Astrocyte (in vitro differentiated cells and primary cell): ENCODE measurements at places on chromosomes 2 and 18. TPM values are rescaled to one million over a fixed set of nuclear protein-coding genes. Genes with fewer than 3 reads are reported as not detected.

The FEV gene
- total RNA-seq, result not detected in 2 replicates

GRCh38 chr2:21939967-21940366, 816.2 kb downstream of the TDRD15 start:
- no peaks in the 10 kb centered on the region for H3K36me3 ChIP-seq
- H3K27ac ChIP-seq, result no peak overlapping the region
- DNase-seq, result no peak
- H3K4me1 ChIP-seq, result no peaks in the 10 kb centered on the region
- no peak overlapping the region for H3K4me3 ChIP-seq
- H3K27me3 ChIP-seq, result no peaks in the 10 kb centered on the region

GRCh38 chr2:232981356-232981755, 31.7 kb downstream of the NGEF start:
- H3K4me3 ChIP-seq, result no peak overlapping the region
- no peaks in the 10 kb centered on the region for H3K27me3 ChIP-seq
- no peak overlapping the region for H3K27ac ChIP-seq
- no peaks in the 10 kb centered on the region for H3K36me3 ChIP-seq
- H3K4me1 ChIP-seq, result peaks cover 14% of the 10 kb centered on the region

The SAG gene
- not detected in 2 replicates for total RNA-seq

GRCh38 chr2:230809677-230810251, 55.0 kb upstream of the ITM2C start:
- peaks cover 30% of the 10 kb centered on the region for H3K36me3 ChIP-seq
- no peak overlapping the region for H3K27ac ChIP-seq
- H3K4me1 ChIP-seq, result no peaks in the 10 kb centered on the region
- no peak overlapping the region for H3K4me3 ChIP-seq
- H3K27me3 ChIP-seq, result no peaks in the 10 kb centered on the region
- no peak for DNase-seq

DNA sequence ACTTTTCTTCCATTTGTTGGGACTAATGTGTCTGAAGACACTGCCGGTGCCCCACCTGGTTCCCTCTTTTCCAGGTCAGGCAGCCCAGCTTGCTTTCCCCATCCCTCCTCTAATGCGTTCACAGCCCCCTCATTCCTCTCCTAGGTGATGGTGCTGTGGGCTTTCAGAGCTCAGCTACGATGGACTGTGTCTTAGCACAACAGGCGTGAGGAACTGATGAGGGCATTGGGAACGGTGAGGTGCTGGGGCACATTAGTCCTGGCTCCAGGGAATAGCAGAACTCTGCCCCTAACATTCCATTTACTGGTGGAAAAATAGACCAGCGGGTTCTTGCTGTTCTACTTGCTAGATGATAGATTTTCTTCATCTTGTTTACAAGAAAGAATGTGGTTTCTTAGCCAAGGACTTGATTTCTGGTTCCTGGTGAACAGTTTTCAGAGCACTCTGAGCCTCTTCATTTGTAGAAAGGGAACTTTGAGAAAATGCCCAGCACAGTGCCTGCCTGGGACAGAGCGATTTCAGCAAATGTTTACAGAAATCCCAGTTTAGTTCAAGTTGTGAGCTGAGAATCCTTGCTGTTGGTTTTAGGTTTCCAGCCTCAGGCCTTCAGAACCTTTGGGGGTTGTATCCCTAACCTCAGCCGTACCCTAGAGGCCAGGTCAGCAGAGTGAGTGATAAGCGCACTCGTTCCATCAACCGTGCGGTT, 42.5 kb downstream of the LDLRAD4 start:
- no peak for DNase-seq
- no peaks in the 10 kb centered on the region for H3K36me3 ChIP-seq
- peaks cover 5% of the 10 kb centered on the region for H3K4me1 ChIP-seq
- H3K27ac ChIP-seq, result no peak overlapping the region
- no peaks in the 10 kb centered on the region for H3K27me3 ChIP-seq
- no peak overlapping the region for H3K4me3 ChIP-seq

DNA sequence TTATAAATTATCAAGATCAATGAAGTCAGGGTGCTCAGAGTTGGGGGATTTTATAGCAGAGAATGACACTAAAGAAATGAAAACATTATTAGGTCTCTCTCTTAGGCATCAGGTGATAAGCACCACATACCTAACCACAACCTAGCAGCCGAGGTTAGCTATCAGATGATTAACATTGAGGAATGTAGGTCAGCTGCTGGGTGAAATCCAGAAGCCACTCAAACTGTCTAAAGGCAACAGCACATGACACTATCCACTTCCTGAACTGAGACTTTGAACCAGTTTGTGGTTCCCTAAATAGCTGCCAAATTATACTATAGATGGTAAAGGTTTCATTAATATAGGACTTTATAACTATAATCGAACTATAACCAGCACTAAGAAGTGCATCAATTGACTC, 4.7 kb downstream of the EPG5 start:
- no peaks in the 10 kb centered on the region for H3K36me3 ChIP-seq
- peak overlapping the region; percentile 81 for H3K27ac ChIP-seq
- peak; percentile 94 for DNase-seq
- no peaks in the 10 kb centered on the region for H3K27me3 ChIP-seq

GRCh38 chr2:95053543-95053942, 28.0 kb downstream of the MAL start:
- H3K4me3 ChIP-seq, result no peak overlapping the region
- H3K27me3 ChIP-seq, result peaks cover 2% of the 10 kb centered on the region
- no peak for DNase-seq
- peaks cover 11% of the 10 kb centered on the region for H3K4me1 ChIP-seq
- no peak overlapping the region for H3K27ac ChIP-seq
- H3K36me3 ChIP-seq, result no peaks in the 10 kb centered on the region

DNA sequence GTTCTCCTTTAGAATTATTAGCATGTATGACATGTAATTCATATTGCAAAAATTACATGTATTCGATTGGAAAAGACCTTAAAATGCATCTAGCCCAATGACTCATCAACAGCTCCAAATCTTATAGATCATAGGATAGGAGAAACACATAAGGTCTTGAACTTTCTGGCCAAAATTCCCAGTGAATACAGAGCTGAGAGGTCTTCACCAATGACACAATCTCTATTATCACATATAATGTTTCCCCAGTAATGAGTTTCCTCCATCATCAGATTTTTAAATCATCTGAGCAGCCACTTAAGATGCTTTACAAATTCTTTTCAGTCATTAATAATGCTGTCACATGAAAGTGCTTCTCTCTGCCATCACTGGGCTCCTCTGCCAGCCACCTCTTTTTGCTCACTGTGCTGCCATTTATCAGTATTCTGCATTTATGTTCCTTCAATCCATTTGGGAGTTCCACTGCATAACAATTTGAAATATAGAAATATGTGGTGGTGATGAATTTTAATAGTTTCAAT, 804.9 kb downstream of the SUCLG1 start:
- H3K27me3 ChIP-seq, result no peaks in the 10 kb centered on the region
- no peaks in the 10 kb centered on the region for H3K4me1 ChIP-seq
- H3K36me3 ChIP-seq, result no peaks in the 10 kb centered on the region
- no peak overlapping the region for H3K27ac ChIP-seq
- no peak for DNase-seq
- no peak overlapping the region for H3K4me3 ChIP-seq

- H3K36me3 ChIP-seq, result no peaks in the 10 kb centered on the region
- no peaks in the 10 kb centered on the region for H3K27me3 ChIP-seq
- DNase-seq, result no peak
- no peak overlapping the region for H3K4me3 ChIP-seq
- H3K4me1 ChIP-seq, result no peaks in the 10 kb centered on the region
- H3K27ac ChIP-seq, result no peak overlapping the region
These were observed 261.2 kb downstream of the SUCLG1 start for GRCh38 chr2:84197901-84198300.

The ASB18 gene
- total RNA-seq, result not detected in 2 replicates

The FABP1 gene
- not detected in 2 replicates for total RNA-seq

The GPR35 gene
- 0.72 and 0.82 TPM in 2 replicates for total RNA-seq

DNA sequence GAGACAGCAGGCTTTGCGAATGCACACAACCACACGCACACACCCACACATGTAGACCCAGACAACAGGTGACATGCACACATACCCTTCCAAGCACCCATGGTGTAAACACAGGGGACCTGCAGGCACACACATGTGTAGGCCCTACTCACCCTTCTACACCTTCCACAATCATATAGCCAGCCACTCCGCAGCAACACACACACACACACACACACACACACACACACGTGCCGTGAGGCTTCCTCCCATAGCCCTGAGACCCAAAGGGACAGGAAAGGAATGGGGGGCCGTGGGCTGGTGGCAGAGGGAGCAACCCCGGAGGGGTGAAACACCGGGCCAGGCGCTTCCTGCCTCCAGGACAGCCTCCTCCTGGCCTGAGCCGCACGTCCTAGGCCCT, 37.4 kb downstream of the BIN1 start:
- H3K27me3 ChIP-seq, result no peaks in the 10 kb centered on the region
- H3K4me1 ChIP-seq, result peaks cover 19% of the 10 kb centered on the region
- H3K36me3 ChIP-seq, result no peaks in the 10 kb centered on the region
- DNase-seq, result no peak
- no peak overlapping the region for H3K27ac ChIP-seq

The CRYBA2 gene
- total RNA-seq, result not detected in 2 replicates

- H3K4me3 ChIP-seq, result no peak overlapping the region
- no peaks in the 10 kb centered on the region for H3K36me3 ChIP-seq
- no peak for DNase-seq
- no peak overlapping the region for H3K27ac ChIP-seq
These were observed 378.3 kb downstream of the MTX2 start for GRCh38 chr2:176647325-176648165.

The ANKRD62 gene
- not detected in 2 replicates for total RNA-seq

DNA sequence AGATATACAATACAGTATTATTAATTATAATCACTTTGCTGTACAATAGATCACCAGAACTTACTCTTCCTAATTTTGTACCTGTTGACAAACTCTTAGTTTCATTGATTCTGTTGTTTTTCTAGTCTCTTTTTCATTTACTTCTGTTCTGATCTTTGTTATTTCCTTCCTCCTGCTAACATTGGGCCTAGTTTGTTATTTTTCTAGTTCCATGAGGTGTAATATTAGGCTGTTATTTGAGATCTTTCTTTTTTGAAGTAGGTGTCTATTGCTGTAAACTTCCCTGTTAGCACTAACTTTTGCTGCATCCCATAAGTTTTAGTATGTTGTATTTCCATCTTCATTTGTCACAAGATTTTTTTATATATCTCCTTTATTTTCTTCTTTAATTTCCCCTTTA, 55.1 kb downstream of the LIMS1 start:
- no peaks in the 10 kb centered on the region for H3K36me3 ChIP-seq
- DNase-seq, result no peak
- no peaks in the 10 kb centered on the region for H3K27me3 ChIP-seq
- no peak overlapping the region for H3K4me3 ChIP-seq

DNA sequence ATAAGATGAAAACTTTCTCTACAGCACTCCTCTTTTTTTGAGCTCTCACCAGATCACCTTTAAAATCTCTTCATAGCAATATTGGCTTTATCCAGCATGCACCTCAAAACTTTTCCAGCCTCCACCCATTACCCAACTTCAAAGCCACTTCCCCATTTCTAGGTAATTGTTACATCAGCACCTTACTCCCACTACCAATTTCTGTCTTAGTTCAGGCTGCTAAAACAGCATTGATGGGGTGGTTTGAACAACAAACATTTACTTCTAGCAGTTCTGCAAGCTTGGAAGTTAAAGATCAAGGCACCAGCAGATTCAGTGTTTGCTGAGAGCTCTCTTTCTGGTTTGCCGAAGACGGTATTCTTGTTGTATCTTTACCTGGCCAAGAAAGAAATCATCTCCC, 114.0 kb upstream of the SLC39A10 start:
- H3K4me1 ChIP-seq, result peaks cover 4% of the 10 kb centered on the region
- DNase-seq, result no peak
- no peak overlapping the region for H3K4me3 ChIP-seq
- H3K27ac ChIP-seq, result no peak overlapping the region

The FAHD2B gene
- 4.3 and 5.7 TPM in 2 replicates for total RNA-seq

- no peaks in the 10 kb centered on the region for H3K27me3 ChIP-seq
- H3K27ac ChIP-seq, result no peak overlapping the region
- H3K36me3 ChIP-seq, result no peaks in the 10 kb centered on the region
- H3K4me1 ChIP-seq, result peaks cover 14% of the 10 kb centered on the region
- DNase-seq, result peak; percentile 77
These were observed 309.1 kb upstream of the COL3A1 start for GRCh38 chr2:188664951-188665595.

The CD207 gene
- total RNA-seq, result not detected in 2 replicates

DNA sequence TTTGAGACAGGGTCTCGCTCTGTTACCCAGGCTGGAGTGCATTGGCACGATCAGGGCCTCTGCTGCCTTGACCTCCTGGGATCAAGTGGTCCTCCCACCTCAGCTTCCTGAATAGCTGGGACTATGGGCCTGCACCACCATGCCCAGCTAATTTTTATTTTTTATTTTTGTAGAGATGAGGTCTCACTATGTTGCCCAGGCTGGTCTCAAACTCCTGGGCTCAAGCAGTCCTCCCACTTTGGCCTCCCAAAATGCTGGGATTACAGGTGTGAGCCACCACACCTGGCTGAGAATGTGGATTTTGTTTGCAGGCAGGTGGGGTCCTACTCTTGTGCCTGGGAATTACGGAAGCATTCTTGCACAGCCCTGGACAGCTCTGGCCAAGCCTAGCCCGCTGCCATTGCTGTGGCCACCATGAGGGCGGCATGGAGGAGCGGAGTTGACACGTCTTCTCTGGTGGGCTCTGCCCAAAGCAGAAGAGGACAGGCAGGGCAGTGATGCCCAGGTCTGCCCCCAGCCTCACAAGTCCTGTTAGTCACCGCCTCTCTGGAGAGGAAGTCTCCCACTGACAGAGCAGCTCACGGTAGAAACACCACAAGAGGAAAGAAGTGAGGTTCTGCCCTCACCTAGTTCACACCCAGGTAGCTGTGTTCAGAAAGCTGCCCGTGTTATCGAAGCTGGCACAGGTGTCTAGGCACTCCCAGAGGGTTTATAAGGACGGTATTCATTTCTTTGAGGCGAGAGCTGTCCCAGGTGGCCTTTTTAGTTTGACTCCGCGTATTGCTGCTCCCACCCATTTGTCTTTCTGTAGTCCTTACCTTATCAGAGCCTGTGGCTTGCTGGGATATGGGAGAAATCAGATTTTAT, 46.2 kb downstream of the ARMC9 start:
- no peak overlapping the region for H3K4me3 ChIP-seq
- no peak for DNase-seq
- peaks cover 28% of the 10 kb centered on the region for H3K36me3 ChIP-seq

DNA sequence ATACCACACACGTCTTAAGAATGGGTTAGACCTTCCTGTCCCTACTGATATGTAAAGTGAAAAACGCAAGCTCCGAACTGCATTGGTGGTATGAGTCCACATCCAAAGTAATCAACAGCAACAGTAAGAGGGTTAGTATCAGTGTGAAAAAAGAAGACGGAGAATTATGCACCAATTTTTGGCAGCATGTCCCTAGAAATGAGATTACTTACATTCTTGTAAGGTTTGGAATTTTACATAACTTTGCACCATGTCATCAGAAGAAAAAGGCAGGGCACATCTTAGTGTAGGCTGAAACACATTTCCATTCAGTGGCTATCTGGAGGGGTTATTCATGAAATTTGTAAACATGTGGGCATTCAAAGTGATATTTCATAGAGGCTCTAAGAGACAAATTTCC, 88.2 kb downstream of the LONRF2 start:
- DNase-seq, result peak; percentile 84
- no peak overlapping the region for H3K27ac ChIP-seq
- peaks cover 8% of the 10 kb centered on the region for H3K4me1 ChIP-seq
- no peaks in the 10 kb centered on the region for H3K27me3 ChIP-seq
- no peak overlapping the region for H3K4me3 ChIP-seq
